GM23248 (cell line): ENCODE measurements at places on chromosomes 13 and 19.

GRCh38 chr13:21529146-21529893 lies 70.2 kb upstream of the ZDHHC20 start:
- DNase-seq: no peak

DNA sequence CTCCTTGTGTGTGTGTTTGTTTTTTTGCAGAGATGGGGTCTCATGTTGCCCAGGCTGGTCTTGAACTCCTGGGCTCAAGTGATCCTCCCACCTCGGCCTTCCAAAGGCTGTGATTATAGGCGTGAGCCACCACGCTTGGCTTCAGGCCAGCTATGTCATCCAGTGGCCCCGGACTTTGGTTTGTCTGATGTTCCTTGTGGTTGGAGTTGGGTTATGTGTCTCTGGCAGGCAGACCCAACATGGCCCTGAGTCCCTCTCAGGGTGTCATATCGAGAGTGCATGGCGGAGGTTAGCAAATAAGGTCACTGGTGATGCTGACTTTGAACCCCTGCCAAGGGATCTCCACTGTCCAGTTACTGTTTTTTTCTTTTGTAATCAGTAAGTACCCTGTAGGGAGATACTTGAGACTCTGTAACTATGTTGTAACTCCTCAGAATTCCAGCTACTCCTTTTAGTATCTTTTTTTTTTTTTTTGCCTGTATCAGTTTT lies 37.3 kb downstream of the SMARCA4 start:
- no peak for DNase-seq

- peak; percentile 47 for DNase-seq
Measured at GRCh38 chr13:20136781-20137703, 23.8 kb downstream of the GJA3 start.

DNA sequence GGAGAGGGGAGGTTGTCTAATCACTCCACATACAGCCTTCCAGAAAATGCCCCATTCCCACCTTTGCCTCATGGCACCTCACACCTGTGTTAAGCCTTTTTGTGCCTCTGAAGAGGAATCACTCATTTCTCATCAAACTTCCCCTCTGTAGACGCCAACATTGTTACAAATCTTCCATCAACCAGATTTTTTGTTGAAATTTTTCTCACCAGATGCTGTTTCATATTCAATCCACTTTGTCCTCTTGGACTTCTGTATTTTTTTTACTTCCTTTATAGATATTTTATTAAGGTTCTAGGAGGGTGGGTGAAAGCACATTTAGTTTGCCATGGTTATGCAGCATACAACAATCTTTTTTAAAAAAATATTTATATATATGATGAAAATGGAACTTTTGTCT lies 74.0 kb downstream of the RUBCNL start:
- DNase-seq: no peak

DNA sequence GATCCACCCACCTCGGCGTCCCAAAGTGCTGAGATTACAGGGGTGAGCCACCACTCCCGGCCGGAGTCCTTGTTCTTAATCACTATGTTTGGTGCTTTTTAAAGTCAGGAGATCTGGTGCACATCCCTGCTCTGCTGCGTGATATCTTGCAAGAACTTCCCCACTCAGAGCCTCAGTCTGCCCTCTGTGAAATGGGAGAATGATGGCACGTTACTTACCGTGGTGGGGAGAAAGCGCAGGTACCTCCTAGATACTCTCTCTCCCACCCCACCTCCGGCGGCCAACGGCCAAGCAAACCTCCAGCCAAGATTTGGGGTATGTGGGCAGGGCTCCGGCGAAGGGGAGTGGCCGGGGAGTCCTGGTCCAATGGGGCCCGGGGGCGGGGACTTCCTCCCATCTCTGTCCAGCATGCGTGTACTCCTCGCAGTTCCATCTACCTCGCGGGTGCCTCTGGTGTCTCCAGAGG lies at the start of gene RYR1:
RYR1 (plus strand) TSS at position 424 of the 466 bp plus-strand sequence. CDS start 139 bp downstream, outside the sequence.
- DNase-seq: peak; percentile 58

GRCh38 chr13:113468472-113469201 lies 15.3 kb upstream of the ADPRHL1 start:
- no peak for DNase-seq

DNA sequence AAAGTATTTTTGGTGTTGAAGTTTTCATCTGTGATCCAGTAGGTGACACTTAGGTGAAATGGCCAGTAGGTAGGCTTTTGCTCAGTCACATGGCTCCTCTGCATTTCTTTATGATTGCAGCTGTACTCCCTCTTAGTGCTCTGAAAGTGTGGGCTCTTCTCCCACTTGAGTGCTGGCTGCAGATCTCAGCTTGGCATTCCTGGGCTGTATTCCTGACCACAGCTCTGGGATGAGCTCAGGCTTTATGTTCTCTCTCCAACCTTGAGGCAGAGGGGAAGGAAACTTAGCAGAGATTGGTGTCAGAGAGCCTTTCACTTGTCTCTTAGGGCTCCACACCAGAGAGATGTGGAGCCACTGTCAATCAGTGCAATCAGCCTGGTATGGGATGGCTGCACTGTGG lies 254.3 kb downstream of the NDFIP2 start:
- peak; percentile 44 for DNase-seq

DNA sequence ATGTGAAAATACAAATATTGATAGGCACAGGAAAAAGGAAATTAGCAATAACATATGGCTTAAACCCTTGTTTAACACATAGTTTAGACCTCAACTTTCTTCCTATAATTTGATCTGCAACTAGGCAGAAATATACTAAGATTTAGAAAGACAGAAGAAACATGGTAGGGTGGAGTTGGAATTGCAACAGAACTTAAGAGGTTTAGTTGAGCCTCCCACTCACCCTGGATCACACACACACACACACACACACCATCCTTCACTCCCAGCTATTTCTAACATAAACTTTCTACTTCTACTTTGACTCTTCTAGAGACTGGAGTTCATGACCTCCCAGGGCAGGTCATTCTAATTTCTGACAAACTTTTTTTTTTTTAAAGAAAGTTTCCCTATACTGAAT lies 47.4 kb downstream of the FLT3 start:
- no peak for DNase-seq

DNA sequence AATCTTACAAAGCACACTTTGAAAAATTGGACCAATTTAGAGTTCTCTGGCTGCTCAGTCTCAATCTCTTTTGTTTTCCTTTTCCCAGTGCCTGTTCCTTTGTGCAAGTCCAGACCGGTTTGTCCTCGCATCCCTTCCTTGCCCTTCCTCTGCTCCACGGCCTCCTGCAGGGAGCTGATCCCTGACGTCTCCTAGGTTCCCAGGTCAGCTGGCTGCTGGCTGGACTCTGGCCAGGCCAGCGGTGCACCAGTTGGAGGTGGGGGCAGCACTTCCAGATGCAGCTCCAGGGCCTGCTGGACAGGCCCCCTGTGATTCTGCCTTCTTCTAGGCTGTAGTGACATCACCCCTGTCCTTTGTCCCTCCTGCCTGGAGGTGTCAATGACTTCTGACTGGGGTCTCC lies 44.0 kb upstream of the KPNA3 start:
- DNase-seq: no peak

DNA sequence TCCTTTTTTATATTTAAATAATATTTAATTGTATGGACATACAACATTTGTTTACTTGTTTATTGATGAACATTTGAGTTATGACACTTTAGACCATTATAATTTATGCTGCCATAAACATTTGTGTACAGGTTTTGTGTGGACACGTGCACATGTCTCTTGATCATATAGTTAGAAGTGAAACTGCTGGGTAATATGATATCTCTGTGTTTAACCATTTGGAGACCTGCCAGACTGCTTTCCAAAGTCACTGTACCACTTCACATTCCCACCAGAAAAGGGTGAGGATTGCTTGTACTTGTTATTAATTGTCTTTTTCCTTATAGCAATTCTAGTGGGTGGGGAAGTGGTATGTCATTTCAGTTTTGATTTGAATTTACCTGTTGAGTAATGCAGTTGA lies 145.6 kb upstream of the KLHL1 start:
- DNase-seq: no peak

GRCh38 chr19:3698974-3699740 lies 1.1 kb downstream of the PIP5K1C start:
- peak; percentile 82 for DNase-seq

GRCh38 chr19:44698492-44699201 lies at the start of gene CEACAM16:
CEACAM16 (plus strand) TSS chr19:44699151; CDS start chr19:44701457, 2,306 bp downstream.
- no peak for DNase-seq

GRCh38 chr19:7811989-7812388 lies 18.0 kb upstream of the EVI5L start:
- no peak for DNase-seq

DNA sequence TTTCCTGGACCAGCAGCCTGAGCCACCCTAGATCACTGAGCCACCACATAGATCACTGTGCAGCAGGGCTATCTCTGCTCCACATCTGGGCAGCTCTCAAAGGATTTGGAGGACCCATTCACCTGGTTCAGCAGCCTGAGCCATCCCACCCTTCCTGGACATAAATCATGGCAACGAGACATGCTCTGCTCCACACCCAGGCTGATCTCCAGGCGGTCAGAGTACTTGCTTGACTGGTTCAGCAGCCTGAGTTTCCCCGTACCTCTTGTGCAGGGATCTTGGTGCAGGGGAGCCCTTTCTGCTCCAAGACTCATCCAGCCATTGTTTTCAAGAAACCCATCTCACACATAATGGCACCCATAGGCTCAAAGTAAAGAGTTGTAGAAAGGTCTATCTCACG lies 195.3 kb downstream of the LIG4 start:
- no peak for DNase-seq

DNA sequence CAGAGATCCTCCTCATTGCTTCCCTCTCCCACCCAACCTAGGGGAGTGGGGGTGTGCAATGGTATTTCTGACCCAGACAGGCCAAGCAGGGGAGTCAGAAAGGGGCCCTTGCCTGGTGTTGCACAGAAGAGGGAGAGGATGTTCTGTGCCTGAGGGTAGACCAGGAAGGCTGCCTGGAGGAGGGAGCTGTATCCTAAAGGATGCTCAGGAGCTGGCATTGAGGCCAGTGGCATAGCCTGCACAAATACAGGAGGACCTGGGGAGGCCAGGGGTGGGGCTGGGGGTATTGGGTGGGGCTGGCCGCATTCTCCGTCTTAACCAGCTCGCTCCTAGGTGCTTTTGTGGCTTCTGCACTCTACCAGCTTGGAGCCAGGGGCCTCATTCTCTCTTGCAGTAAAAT lies 4.4 kb downstream of the RNF225 start:
- DNase-seq: no peak

- peak; percentile 0 for DNase-seq
Measured at GRCh38 chr13:62250501-62251201, 835.0 kb upstream of the PCDH20 start.

GRCh38 chr13:73000027-73000674 lies 58.7 kb upstream of the KLF5 start:
- DNase-seq: peak; percentile 37

GRCh38 chr13:67076378-67076777 lies 153.8 kb downstream of the PCDH9 start:
- DNase-seq: no peak

GRCh38 chr13:41427666-41428065 lies 29.7 kb upstream of the RGCC start:
- peak; percentile 10 for DNase-seq

DNA sequence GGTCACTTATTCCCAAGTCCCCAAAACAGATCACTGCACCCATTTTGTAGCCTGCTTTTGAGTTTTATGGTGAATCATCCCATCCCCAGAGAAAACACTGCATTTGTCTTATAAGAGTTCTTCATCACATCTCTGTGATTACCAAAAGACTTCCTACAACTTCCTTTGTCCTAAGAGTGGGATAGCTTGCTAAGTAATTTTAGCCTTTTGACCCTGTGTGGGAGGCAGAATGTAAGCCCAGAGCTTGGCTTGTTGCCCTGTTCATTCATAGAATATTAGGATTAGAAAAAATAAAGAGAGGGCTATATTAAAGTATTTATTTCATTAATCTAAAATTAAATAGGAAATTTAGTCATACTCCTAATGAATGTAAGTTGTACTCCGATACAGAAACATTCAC lies 213.3 kb downstream of the MZT1 start:
- no peak for DNase-seq

GRCh38 chr13:59754411-59754810 lies 409.3 kb downstream of the DIAPH3 start:
- no peak for DNase-seq

- peak; percentile 48 for DNase-seq
Measured at GRCh38 chr19:30393046-30393445, 20.9 kb downstream of the ZNF536 start.

DNA sequence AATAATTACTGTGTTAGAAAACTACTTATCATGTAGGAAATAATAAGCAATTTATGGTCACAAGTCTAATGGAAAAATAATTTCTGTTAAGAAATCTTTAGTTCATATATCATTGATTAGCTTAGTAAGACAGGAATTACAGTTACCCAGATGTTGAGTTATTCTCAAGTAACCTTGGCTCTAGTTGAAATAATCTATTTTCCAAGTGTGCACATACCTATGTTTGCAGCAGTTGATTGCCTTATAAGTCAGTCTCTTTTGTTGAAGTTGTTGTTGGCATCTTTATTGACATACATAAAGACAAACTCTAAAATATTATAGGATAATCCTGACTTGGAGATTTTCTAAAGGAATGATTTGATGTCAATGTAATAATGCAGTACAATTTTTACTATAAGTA lies 511.4 kb upstream of the KLF12 start:
- DNase-seq: no peak

- no peak for DNase-seq
Measured at GRCh38 chr13:51532736-51533197, 51.5 kb upstream of the WDFY2 start.

DNA sequence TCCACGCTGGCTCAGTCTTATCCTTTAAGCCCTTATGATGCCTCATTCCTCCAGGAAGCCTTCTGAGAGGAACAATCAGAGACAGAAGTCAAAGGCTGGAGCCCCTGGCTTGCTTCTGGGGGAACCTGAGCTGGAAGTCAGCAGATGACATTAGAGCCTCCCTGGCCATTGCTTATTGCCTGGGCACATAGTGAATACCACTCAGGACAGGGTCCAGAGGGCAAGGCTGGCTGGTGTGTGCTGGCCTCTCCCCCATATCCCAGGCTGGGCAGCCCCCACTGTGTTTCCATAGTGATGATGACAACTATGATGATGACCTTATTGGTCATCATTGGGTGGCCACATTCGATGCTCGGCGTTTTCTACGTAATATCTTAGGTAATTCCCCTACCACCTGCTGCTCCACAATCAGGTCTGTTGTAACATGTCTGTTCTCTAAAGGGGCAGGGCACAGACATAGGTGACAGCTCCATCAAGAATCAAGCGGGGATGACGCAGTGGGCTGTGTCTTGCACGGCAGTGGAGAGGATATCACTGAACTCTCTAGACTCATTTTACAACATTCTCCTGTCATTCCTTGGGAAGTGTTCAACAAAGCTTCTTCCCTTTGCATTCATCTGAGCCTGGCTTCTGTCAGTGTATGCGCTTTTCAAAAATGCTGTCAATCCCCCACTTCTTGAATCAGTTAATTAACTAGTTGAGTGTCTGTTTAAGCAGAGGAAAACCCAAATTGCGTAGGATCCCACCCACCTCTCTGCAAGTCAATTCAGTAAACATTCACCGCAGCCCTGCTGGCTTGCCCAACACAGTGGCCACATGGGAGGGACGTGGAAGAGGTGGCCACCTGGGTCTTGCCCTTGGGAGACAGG lies 89.4 kb upstream of the TSHZ3 start:
- no peak for DNase-seq
